RPMI8226 (cell line): ENCODE measurements at places on chromosomes 7 and 10.

DNA sequence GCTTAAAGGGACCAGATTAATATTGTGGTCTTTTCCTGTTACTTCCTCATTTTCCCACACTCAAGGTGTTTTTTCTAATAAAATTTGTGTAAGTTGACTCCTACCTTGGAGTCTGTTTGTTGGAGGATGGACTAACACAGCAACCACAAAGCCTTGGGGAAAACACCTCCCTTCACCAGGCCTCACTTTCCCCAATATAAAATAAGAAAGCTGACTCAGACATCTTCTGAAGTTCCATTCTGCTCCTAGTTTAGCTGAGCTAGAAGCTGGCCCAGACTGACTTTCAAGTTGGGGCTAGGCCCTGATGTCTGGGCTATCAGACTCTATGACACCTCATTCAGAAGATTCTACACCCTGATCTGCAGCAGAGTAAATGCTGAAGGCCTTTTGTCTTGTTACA lies 73.0 kb upstream of the ADRB1 start:
- DNase-seq, result no peak

DNA sequence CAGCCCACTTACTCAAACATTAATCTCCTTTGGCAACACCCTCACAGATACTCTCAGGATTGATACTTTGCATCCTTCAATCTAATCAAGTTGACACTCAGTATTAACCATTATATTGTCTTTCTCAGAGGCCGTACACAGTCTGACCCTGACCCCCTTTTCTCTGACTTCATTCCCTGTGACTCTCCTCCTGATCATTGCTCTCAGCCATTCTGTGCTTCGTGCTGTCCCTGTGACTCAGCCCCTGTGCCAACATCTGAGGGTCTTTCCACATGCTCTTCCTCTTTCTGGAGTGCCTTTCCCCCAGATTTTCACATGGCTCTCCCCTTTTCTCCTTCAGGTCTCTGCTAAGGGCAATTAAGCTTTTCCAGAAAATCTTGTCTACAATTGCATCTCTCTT lies 289.0 kb upstream of the PHYHIPL start:
- no peak for DNase-seq

DNA sequence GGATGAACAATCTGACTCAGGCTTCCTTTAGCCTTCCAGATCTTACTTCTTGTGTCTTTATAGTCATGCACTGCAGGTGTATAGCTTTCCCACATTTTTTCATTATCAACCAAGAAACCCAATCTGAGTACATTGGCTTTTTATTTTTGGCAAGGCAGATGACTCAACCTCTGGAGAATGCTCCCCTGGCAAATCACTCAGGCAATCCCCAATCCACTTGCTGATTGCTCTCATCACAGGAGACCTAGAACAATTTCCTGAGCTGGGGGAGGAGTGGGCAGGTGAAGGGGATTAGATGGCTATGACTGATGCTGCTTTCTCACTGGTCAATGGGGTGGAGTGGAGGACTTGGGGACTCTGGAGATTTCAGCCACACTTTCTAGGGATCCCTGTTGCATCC lies 134.4 kb downstream of the SLC16A9 start:
- no peak for DNase-seq

GRCh38 chr7:127819975-127820731 lies 168.2 kb downstream of the SND1 start:
- DNase-seq, result no peak

DNA sequence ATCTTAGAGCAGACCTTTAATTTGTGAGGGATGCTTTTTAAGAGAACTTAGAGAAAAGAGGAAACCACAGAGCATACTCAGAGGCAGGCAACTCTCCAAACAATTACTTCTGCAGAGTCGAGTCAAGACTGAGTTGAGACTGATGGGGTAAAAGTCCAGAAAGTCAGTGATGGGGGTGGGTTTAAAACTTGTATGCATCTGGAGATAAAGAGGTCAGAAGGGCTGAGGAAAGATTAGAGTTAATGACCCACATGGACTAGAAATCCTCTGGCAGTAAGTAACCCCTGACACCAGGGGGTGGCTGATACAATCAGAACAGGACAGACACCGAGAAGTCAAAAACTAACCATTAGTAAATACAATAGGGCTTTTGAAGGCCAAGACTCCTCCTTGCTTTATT lies 42.4 kb upstream of the SEPTIN7 start:
- DNase-seq, result no peak

GRCh38 chr7:24356718-24357386 lies 72.9 kb downstream of the NPY start:
- no peak for DNase-seq

DNA sequence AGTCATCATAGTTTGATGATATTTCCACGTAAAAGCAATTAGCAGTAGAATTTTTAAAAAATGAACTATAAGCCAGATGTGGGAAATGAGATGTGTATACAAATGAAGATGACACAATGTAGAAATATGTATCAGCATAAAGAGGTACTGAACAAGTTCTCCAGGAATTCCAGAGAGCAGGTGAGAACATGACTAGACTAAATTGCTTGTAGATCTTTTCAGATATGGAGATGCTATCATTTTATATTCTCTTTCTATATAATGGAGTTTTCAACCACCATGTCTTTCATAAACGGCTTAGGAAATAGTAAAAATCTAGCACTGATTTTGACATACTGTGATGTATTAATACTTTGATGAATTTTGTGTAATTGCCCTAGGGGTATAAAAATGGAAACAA lies 130.9 kb downstream of the SEMA3D start:
- DNase-seq, result no peak

- DNase-seq, result peak; percentile 21
Measured at GRCh38 chr7:142279601-142280000, 21.7 kb upstream of the PRSS58 start.

DNA sequence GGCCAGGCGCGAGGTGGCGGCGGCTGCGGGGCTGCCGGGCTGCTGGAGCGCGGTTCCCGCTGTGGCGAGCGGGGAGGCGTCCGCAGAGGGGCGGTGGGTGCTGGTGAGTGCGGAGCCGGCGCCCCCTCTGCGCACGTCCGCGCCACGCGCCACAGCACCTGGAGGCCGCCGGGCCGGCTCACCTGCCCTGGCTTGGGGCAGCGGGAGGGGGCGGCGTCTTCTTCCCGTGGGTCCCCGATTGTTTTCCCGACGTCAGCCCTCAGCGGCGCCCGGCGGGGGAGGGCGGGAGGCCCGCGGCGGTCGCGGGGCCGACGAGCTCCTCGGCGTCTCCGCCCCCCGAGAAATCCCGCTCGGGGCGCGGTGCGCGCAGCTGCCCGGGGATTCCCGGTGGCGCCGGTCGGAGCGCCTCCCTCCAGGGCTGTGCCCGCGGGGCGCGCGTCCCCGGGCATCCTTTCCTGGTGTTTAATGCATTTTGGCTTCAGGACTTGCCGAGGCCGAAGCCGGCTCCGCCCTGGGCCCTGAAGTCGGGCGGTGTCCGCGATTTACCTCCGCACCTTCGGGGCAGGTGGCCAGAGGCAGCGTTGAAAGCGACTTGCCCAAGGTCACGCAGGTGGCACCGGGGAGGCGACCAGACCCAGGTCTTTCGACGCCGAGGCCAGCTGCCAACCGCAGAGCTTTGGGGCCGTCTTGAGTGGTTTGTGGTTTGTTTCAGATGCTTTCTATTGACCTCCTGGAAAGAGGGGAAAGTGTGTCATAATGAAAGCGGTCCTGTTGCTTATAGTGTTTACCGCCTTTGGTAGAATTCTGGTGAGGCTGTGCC lies 561 bp downstream of the PLEKHA1 start:
- DNase-seq, result peak; percentile 88
